HepG2 (cell line): ENCODE measurements at places on chromosomes 11 and 22. TPM values are rescaled to one million over a fixed set of nuclear protein-coding genes. Genes with fewer than 3 reads are reported as not detected.

Gene HTR3A
- polyA plus RNA-seq = not detected in 2 replicates

Gene SMDT1
- 26.6 and 32.8 TPM in 2 replicates for polyA plus RNA-seq

Gene OR52H1
- not detected in 2 replicates for polyA plus RNA-seq

Gene DLG2
- polyA plus RNA-seq = 0.34 and 0.46 TPM in 2 replicates

Gene ACR
- 0.15 and 0.29 TPM in 2 replicates for polyA plus RNA-seq

Gene UBQLNL
- polyA plus RNA-seq = 0.08 and 0.10 TPM in 2 replicates

Gene RASD2
- polyA plus RNA-seq = not detected in 2 replicates

Gene SF1
- polyA plus RNA-seq = 51.9 and 55.5 TPM in 2 replicates

Gene SAA2
- polyA plus RNA-seq = 0.12 TPM in 1 of 2 replicates, not detected in the other

Gene SHANK2
- 13.0 and 16.0 TPM in 2 replicates for polyA plus RNA-seq

Gene DDI1
- polyA plus RNA-seq = not detected in 2 replicates

Gene TREH
- polyA plus RNA-seq = 0.50 and 0.53 TPM in 2 replicates

Gene SLC22A8
- polyA plus RNA-seq = 0.05 and 0.33 TPM in 2 replicates

Gene ISX
- polyA plus RNA-seq = 1.4 TPM in 2 replicates

Gene CFL1
- 347 and 379 TPM in 2 replicates for polyA plus RNA-seq

Gene MS4A15
- polyA plus RNA-seq = not detected in 2 replicates

Gene SCGB1A1
- not detected in 2 replicates for polyA plus RNA-seq

Gene TPBGL
- polyA plus RNA-seq = not detected in 2 replicates

Gene MRGPRX3
- polyA plus RNA-seq = 0.51 and 0.53 TPM in 2 replicates

Gene TRIM48
- polyA plus RNA-seq = not detected in 2 replicates

Gene TMPRSS4
- 0.18 and 0.32 TPM in 2 replicates for polyA plus RNA-seq

Gene SHISAL1
- polyA plus RNA-seq = not detected in 2 replicates

Gene ESRRA
- polyA plus RNA-seq = 18.1 and 24.3 TPM in 2 replicates

Gene CAPRIN1
- polyA plus RNA-seq = 94.9 and 114 TPM in 2 replicates

Gene OR52I2
- polyA plus RNA-seq = not detected in 2 replicates
